Ammon's horn (tissue), 1 donor: ENCODE measurements at places on chromosomes 1 and 21.
A peak's percentile ranks its signal among the peaks of the same experiment; 100 is the strongest.

DNA sequence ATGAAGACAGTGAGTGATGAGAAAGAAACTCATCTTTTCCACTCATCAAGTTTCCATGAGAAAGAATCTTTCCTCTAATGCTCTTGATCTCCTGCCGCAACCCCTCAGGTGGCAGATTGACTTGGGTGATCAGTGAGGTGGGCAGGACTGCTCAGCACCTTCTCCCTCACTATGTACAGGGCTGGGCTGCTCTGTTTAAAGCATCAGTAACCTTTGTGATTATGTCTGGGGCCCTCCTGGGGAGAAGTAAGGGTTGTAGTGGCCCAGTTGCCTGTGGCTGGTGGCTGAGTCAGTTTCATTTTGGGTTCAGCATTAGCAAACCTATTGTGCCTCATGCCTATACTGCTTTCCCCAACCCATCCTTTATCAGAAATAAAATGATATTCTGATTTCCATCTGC, 366.0 kb downstream of the TTLL7 start:
- DNase-seq = no peak

DNA sequence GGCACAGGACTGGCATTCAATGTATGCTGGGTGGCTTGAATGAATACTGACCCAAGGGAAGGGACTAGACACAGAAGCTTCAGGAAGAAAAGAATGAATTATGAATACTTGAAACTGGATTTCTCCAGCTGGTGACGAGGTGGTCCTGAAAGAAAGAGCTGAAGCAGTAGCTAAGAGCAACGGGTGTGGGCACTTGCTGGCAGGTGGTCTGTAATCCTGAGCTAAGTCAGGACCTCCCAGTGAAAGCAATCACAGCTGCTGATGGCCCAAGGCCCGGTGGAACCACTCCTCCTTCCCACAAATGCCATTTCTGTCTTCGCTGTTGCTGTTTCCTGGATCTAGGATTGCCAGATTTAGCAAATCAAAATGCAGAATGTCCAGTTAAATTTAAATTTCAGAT, 47.0 kb downstream of the NEK2 start:
- DNase-seq = no peak

- peak; percentile 69 for DNase-seq
Measured at GRCh38 chr1:58896246-58897183, 112.7 kb upstream of the JUN start.

GRCh38 chr1:25526753-25527152, 16.7 kb upstream of the LDLRAP1 start:
- DNase-seq = no peak
